ENCODE measurements at places on chromosomes 2 and 18.

- DNase-seq: no peak
Measured at GRCh38 chr2:715854-716560, 38.8 kb upstream of the TMEM18 start.

DNA sequence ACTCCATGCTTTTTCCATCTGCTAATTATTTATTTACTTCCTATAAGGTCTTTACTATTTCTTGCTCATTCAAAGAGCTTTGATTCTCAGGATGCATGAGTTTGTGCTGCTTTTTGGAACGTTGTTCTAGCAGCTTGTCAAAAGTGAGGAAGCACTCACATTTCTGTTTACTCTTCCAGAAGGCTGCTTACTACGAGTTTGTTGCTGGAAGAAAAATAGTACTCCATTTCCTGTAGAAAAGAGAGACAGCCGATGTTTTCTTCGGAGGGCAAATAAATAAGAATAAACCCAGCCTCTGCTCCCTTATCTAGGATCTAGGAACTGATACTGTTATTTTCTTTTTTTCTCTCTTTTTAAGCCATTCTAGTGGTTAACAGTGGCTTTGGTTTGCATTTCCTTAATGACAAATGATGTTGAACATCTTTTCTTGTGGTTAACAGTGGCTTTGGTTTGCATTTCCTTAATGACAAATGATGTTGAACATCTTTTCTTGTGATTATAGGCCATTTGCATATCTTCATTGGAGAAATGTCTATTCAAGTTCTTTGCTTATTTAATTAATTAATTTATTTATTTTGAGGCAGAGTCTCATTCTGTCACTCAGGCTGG lies 20.5 kb downstream of the CYP27A1 start:
- DNase-seq: no peak

- no peak for DNase-seq
Measured at GRCh38 chr2:26666671-26667070, 25.5 kb upstream of the CIB4 start.

DNA sequence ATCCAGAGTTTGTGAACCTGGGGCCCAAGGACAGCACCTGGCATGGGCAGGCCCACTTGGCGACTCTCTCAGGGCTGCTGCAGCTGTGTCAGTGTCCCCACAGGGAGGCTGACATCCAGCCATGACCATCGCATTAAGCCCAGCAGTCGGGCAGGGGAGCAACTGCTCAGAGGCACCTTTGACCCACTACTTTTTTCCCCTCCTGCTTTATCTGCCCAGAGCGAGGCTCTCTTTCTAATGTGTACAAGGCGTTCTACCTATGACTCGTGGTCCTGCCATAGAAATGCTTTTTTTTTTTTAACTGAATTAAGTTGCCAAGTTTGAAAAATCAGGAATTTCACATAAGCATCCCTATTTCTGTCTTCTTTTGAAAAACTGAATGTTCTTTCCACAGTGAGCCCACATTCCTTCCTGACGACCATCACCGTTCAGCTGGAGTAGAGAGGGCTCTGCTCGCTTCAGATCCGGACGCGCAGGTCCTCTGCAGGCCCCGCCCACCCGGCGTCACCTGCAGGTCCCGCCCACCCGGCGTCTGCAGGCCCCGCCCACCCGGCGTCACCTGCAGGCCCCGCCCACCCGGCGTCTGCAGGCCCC lies 403 bp upstream of the CLUL1 start:
- peak; percentile 41 for DNase-seq

DNA sequence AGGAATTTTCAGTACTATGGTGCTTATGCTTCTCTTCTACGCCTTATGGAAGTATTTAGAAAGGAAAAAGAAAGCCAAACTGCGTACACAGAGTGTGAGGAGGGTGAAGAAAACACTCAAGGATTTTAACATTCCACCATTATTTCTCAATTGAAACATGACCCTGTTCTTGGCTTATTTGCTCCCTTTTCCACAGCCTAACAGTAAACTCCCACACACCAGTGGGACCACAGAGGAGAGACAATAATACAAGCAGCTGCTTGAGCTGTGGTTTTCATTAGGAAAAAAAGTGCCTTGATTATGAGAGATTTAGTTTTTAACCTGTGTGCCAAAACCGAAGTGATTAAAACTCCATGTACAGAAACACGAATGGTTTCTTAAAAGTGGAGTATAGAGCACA lies 134.3 kb downstream of the MEP1B start:
- no peak for DNase-seq

DNA sequence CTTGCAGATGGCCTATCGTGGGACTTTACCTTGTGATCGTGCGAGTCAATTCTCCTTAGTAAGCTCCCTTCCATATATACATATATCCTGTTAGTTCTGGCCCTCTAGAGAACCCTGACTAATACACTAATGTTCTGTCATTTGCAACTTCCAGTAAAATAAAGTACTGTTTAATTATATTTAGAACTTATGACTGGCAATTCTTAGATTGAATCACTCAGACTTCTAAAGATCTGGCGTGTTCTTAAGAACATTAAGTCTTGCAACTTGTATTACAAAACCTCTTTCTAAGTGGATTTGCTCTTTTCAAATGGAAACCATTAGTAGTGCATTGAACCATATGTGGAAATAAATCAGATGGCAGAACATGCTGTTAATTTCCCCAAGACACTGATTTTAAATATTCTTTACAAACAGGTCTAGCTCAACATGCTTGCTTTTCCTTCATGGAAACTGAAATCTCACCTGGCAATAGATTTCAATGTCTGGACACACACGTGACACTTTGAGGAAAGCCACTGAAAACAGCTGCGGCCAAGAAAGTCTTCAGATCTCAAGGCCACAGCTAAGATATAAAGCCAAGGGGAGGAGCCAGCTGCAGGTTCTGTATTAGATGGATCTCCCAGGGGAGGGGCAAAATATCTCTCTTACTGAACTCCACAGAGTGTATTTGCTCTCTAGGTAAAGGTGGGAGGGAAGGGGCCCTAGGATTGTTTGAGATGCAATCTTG lies 50.6 kb downstream of the PMAIP1 start:
- peak; percentile 27 for DNase-seq

DNA sequence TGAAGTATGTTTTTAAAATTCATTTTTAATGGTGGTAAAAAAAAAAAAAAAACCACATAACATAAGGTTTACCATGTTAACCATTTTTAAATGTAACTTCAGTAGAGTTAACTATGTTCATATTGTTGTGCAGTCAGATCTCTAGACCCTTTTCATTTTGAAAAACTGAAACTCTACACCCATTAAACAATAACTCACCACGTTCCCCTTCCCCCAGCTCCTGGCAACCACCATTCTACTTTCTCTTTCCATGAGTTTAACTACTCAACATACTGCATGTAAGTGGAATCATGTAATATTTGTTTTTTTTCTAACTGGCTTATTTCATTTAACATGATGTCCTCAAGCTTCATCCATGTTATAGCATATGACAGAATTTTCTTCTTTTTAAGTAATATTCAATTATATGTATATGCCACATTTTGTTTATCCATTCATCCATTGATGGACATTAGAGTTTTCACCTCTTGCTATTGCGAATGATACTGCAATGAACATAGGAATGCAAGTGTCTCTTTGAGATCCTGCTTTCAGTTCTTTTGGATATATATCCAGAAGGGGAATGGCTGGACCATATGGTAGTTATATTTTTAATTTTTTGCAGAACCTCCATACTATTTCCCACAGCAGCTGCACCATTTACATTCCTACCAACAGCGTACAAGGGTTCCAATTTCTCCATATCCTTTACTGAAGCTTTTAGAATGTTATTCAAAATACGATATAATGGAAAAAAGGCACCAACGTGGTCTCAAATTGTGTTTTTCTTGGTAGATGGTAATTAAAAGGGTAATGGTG lies 91.0 kb downstream of the SPTBN1 start:
- DNase-seq: no peak

DNA sequence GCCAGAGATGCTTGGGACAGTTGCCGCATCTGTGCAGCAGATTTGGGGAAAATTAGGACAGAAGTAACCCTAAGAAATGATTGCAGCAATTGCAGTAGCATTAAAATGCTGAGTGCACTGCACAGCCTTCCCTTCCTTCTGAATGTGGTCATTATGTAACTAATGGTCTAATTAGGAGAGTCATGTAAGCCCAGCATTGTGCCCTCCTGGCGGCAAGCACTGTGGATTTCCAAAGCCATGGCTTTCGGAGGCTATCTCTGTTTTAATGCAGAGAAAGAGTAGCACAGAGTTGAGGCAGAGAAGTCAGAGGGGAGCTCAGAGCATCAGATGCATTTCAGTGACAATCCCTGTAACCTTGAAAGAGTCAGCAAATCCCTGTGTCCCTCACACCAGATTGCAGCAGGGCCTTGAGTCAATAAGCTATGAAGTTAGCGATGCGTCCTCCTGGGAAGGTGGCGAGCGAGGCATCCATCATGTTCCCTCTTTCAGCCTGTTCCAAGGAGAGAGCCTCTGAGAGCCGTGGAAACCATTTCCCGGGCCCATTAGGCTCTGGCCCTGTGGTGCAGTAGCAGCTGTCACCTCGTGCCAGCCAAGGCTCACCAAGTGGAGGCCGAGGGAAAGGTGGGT lies 307.2 kb downstream of the FBXO15 start:
- DNase-seq: no peak

DNA sequence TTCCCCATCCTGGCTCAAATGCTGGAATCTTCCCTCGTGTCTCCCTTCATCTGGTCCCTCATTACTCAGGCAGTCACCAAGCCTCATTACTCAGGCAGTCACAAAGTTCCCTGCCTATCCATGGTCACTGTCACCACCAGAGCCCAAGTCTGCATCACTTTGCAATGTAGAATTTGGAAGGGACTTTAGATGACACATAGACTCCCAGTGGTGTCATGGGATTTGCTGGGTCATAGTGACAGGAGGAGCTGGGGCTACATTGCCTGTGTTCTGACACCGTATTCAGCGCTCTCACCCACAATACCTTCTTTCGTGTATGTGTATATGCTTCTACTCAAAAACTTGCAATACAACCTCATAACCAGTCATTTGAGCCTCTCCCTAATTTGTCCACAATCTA lies 2.1 kb upstream of the EMILIN1 start:
- DNase-seq: no peak

DNA sequence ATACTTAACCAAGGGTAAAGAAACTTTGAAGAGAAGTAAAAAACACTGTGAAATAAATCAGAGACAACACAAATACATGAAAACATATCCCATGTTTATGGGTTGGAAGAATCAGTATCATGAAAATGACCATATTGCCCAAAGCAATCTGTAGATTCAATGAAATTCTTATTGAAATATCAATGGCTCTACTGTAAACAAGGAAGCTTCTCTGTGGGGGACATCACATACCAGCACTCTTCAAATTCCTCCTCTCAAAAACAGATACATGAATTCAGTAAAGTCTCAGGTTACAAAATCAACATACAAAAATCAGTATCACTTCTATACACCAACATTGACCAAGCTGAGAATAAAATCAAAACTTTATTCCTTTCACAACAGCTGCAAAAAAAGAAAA lies 63.5 kb upstream of the CNTNAP5 start:
- no peak for DNase-seq

DNA sequence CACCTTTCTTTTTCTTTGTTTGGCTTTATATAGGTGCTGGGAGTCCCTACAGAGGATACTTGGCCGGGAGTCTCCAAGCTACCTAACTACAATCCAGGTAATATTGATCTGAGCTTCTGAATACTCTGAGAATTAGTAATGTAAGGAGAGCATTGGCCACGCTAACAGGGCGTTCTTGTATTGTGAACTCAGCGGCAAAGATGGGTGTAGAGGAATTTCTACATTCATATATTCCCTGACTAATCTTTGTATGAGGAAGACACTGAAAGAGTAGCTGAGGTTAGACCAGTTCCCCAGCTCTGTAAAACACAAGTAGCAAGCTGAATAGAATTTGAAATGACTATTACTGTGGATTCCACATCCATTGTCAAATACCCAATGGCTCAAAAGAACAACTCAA lies 48.5 kb downstream of the CDK15 start:
- DNase-seq: peak; percentile 89

GRCh38 chr2:173884025-173884802 lies 81.0 kb downstream of the SP3 start:
- peak; percentile 30 for DNase-seq

GRCh38 chr2:32399221-32399620 lies 42.4 kb downstream of the BIRC6 start:
- DNase-seq: no peak

- DNase-seq: no peak
Measured at GRCh38 chr18:55407191-55407590, 180.8 kb downstream of the TCF4 start.

DNA sequence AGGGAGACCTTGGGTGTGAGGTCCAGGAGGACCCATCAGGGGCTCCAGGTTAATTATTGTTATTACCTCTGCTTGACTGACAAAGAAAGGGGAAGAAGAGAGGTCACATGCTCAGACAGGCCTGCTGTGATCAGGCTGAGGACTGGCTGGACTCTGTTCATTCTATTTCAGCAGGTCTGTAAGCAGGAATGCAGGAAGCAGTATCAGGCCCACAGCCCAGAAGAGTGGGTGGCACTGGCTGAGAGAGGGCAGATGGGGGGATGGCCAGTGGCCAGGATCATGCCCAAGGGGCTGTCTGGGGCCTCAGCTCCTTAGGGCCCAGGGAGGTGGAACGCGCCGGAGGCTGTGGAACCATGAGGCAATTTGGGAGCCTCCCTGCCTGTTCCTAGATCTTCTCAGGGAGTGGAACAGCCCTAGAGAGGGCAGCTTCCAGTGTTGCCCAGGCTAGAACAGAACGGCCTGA lies 43.7 kb upstream of the ZBTB7C start:
- peak; percentile 54 for DNase-seq

DNA sequence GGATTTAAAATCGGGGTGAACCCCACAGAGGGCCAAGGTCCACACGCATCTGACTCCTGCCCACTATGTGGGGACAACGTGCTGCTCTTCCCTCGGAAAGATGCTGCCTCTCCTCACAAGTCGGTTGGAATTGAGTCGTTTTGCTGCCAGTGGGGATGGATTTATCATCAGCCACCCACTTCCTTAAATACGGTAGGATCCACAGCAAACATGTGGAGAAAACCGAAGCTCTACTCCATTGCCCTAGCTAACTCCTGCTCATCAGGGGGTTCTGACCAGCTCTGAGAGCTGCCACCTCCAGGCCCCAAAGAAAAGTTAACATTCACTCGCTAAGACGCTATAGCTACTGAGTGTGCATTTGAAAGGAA lies 80.9 kb downstream of the CHRNA1 start:
- no peak for DNase-seq

DNA sequence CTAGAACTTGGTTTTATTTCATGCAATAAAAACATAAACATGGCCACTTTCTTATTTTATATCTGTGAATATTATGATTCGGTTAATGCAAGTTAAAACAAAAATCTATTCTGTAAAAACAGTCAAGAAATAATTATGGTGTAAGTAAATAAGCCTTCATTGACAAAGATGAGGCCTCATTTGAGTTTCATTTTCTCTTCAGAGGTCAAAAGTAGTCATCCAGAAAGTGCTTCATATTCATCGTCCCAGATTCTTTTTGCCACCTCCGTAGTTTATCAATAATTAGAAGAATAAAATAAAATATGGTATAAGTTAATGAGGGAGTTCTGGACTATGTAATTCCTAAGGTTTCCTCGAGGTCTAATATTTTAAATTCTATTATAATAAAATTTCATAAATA lies 19.4 kb upstream of the HNRNPA3 start:
- DNase-seq: no peak

GRCh38 chr2:29323961-29324360 lies 208.7 kb downstream of the CLIP4 start:
- no peak for DNase-seq

- no peak for DNase-seq
Measured at GRCh38 chr18:79564441-79564840, 115.2 kb upstream of the CTDP1 start.
